Vagina (tissue), 2 donors: ENCODE measurements at places on chromosomes 5 and 9.

DNA sequence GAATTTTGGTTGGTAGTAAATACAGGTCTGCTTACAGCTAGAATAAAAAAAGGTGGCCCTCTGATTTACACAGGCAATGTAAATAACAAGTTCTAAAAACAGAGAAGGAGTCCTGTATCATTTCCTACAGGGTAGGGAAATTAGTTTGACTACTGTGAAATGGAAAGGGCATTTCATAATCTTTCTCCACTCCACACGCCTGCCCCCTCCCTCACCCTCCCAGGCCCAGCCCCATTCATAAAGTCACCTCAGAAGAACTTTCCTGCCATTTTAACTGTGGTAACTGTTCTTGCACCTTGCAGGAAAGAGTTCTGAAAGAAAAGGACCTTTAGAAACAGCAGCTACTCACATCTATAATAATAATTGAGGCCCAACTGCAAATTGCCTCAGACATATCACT lies 69.7 kb downstream of the MEF2C start:
- no peak for DNase-seq

GRCh38 chr5:83385812-83386211 lies 85.7 kb upstream of the VCAN start:
- no peak for DNase-seq

- DNase-seq, result no peak
Observed at GRCh38 chr9:78248635-78249034, 12.8 kb downstream of the CEP78 start.

DNA sequence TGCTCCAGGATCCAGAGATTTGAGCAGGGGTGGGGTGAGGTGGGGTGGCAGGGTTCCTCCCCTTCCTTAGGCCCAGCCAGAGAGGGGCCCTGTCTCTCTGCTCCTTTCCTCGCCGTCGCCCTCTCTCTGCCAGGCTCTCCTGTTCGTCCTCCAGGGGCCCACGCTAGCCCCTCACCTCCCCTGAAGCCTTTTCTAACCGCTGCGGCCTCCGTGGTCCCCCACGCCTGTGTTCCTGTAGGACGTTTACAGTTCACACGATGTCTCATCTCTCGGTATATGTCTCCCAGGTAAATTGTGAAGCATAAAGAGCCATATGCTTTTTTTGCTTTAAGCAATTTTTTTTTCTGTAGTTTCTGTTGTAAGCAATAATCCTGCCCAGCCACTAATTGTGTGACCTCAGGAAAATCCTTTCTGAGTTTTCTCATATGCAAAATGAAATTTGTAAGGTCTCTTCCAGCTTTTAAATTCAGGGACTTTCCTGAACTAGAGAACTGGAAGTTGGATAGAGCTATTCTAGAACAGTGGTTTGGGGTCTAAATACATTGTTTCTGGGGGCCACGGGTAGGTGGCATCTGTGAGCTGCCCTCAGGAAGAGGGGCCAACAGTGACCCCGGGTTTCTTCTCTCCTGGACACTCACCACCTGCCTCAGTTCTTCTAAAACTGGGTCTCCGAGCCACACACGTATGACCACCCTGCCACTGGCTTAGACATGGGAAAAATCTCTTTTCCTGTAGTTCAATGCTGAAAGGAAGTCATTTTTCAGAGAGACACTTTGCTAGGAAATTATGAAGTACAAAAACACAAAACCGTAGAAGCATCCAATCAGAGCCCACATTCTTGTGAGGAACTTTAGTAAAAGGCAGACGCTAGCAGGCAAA lies 50.2 kb upstream of the ZNF366 start:
- no peak for DNase-seq
